ENCODE measurements at places on chromosomes 4 and X. TPM values are rescaled to one million over a fixed set of nuclear protein-coding genes. Genes with fewer than 3 reads are reported as not detected.

DNA sequence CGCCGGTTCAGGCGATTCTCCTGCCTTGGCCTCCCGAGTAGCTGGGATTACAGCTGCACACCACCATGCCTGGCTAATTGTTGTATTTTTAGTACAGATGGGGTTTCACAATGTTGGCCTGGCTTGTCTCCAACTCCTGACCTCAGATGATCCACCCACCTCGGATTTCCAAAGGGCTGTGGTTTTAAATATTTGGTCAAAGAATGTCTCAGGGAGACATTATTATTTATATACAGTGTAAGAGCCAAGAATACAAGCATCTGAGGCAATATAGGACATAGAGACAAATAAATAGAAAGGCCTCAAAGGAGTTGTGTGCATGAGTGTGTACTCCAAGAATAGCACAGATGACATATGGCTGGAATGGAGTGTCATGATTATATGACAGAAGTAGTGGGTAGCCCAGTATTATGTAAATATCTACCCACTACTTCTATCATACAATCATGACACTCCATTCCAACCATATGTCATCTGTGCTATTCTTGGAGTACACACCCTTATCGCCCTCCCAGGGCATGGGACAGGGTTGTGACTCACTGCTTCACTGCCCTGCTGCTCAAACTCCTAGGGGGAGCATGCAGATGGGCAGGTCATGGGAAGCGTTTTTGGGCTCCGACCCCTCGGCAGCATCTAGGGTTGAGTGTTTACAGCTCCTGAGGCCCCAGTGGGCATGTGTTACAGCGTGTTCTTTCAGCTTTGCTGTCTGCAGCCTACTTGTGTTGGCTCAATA lies 1649.8 kb upstream of the PCDH10 start:
- DNase-seq = no peak

GRCh38 chr4:10075158-10075863 lies 41.3 kb downstream of the WDR1 start:
- peak; percentile 2 for DNase-seq

GRCh38 chr4:34289489-34289888 lies 1954.8 kb downstream of the ARAP2 start:
- DNase-seq = no peak

GRCh38 chrX:42189576-42189975 lies 266.2 kb upstream of the CASK start:
- DNase-seq = no peak

GRCh38 chrX:2894885-2895292 lies 34.2 kb downstream of the ARSD start:
- peak; percentile 70 for DNase-seq

- DNase-seq = no peak
Measured at GRCh38 chr4:113959539-113959937, 19.9 kb downstream of the ARSJ start.

DNA sequence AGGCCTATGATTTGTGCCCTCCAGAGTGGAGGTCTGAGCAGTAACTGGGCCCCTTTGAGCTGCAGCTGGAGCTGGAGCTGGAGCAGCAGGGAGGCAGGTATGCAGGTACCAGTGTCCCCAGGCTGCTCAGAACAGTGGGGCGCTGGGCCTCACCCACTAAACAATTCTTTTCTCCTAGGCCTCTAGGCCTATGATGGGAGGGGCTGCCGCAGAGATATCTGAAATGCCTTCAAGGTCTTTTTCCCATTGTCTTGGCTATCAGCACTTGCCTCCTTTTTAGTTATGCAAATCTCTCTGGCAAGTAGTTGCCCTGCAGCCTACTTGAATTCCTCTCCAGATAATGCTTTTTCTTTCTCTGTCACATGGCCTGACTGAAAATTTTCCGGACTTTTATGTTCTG lies 79.7 kb upstream of the OTUD4 start:
- no peak for DNase-seq

DNA sequence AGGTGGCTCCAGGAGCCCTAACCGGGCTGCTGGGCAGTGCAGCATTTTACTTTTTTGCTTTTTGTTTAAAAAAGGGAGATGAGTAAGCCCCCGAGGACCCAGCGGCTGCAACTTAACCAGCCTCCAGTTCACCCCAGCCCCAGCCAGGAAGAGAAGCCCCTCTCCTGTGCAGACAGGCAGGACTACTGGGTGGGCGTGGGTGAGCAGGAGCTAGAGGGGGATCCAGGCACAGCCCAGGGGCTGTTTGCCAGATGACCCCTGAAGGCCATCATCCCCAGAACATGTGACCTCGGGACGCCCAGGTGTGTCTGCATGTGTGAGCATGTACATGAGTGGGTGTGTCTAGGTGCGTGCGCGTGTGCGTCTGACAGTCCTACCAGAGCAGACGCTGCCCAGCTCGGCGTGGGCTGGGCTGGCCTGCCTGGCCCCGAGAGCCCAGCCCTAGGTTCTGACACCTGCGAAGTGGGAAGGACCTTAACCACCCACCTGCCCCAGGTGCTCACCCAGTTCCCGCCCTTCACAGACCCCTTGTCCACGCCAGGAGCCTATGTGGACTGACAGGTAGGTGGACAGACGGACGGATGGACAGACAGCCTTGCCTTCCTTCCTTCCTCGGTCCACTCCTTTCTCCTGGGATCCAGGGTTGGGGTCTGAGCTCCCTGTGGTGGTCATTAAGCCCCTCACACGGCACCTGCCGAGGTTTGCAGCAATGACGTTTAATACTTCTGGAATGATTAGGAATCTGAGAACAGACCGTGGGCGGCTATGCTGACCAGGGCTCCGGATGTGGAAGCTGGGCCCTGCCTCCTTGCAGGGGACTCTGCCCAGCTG lies 7.8 kb upstream of the HAUS3 start:
- peak; percentile 5 for DNase-seq

DNA sequence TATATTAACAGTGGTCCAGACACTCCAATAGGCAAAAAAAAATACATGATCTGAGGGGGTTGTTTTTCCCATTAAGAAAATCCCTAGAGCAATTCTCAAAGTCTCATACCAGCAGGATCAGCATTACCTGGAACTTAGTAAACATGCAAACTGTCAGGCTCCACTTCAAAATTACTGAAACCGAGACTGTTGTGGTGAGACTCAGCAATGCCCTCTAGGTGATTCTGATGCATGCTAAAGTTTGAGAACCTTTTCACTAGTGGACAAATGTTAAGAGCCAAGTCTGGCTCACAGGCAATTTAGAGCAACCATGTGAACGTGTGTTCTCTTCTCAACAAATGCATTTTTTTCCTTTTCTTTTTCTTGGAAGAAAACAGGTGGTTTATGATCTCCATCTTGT lies 30.2 kb downstream of the NEK1 start:
- no peak for DNase-seq

- no peak for DNase-seq
Measured at GRCh38 chr4:109128589-109128988, 173.9 kb downstream of the COL25A1 start.

DNA sequence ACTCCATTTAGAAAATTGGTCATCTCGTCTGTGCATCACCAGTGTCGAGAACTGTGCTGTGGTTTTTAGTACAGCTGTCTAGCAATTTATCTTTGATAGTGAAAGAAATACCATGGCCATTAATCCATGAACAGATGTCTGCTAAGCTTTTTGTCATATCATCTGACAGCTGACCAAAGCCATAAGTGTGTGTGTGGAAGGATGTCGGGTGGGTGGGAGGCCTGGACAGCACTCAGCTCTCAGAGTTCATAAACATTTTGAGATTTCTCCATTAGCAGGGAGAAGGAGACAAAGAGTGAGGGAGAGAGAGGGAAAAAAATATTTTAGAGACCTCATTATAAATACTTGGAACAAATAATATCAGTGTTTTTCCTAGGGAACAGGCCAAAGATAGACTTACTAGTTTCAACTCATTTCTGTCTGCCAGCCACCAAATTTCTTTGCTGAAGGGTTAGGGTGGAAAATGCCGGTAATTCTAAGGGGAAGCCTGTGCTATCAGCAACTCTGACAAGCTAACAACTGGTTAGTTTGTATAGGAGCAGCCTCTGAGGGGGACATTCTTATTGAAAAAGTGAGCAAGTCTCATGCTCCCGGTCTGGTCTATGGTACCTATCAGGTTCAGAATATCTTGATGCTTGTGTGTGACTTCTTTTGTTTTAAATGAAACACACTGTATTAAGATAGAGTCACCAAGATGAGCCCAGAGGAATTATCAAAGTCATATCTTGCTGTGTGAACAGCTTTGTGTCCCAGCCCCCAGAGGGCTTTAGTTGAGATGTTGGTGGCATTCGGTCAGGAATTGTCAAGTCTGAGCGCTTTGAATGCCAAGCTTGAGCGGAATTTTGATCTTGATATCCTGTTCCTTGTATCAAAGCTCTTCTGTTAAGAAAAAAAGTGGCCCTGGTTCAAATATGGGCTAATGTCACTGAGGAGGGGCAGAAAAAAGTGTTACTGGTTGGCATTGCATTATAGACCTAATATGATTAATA lies 41.9 kb upstream of the PDLIM3 start:
- no peak for DNase-seq

- DNase-seq = no peak
Measured at GRCh38 chr4:14110407-14110806, 482.9 kb upstream of the BOD1L1 start.

GRCh38 chrX:10574663-10575062 lies 45.7 kb downstream of the MID1 start:
- no peak for DNase-seq

Gene UFSP2
- 18.5 TPM for total RNA-seq

Gene NUP62CL
- 9.3 TPM for total RNA-seq

Gene S100G
- total RNA-seq = not detected

Gene RELL1
- 12.5 TPM for total RNA-seq

Gene DOK7
- 7.0 TPM for total RNA-seq

Gene SHISA3
- not detected for total RNA-seq

Gene SLIT2
- total RNA-seq = 5.6 TPM

Gene HMGN5
- 35.3 TPM for total RNA-seq

Gene AVPR2
- 0.78 TPM for total RNA-seq

Gene RASL11B
- total RNA-seq = 1.8 TPM

Gene RAB39B
- total RNA-seq = not detected

Data from body of pancreas (tissue), 4 donors.